Stimulated activated CD4-positive, alpha-beta T cell treated with anti-CD3 and anti-CD28 coated beads, Interleukin-4, amount 100 ng/mL, for 24 hours (primary cell): ENCODE measurements at places on chromosomes 7 and 10.
A peak's percentile ranks its signal among the peaks of the same experiment; 100 is the strongest.

- no peak for DNase-seq
Observed at GRCh38 chr10:108877095-108877561, 1046.2 kb downstream of the XPNPEP1 start.

DNA sequence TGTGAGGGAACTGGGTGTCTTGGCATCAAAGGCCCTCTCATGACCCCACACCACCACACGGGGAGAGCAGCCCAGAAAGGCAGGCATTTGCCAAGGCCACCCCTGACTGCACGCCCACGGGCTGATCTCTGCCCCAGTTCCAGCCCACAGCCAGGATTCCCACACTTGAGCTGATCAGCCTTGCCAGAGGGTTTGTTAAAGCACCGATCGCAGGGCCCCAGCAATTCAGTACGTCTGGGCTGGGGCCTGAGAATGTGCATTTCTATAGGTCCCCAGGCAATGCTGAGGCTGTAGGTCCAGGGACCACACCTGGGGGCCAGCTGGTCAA is 103.9 kb downstream of the TNS3 start:
- DNase-seq, result no peak

- no peak for DNase-seq
Observed at GRCh38 chr7:94276795-94277194, 117.9 kb upstream of the COL1A2 start.

GRCh38 chr7:103524042-103524907 is 78.3 kb upstream of the SLC26A5 start:
- no peak for DNase-seq

- DNase-seq, result no peak
Observed at GRCh38 chr10:96306516-96306915, 2.3 kb downstream of the DNTT start.

GRCh38 chr10:97771055-97771891 is 526 bp downstream of the SFRP5 start:
- no peak for DNase-seq

DNA sequence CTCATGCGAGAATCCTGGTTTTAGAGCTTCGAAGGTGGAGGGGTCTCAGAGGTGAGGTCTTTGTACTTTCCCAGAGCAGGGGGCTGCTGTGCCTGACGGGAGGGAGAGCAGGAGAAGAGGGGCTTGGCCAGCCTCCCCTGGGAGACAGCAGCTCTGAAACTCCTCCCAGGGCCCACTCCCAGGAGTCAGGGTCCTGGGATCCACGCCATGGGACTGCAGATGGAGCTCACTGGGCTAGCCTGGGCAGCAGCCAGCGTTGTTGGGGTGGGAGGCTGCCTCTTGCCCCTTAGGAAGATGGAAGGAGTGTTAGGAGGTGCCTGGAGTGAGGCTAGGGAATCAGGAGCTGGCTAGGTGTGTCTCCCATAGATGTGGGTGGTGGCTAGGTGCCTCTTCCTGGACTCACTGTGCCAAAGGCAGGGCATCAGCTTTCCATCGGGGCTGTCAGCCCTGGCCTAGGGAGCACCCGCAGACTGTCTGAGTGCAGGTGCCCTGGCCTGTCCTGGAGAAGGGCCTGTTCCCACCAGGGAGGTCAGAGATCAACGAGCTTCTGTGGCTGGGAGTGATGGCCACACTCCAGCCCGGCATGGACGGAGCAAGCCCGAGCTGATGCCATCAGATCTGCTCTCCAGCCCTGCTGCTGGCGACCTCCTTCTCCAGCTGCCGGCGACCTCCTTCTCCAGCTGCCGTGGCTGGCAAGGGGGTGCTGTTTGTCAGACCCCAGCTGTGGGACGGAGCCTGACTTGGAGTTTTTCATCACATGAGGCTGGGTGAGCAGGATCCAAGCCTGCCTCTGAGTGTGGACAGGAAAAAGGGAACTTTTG is 111.3 kb downstream of the PTPN20 start:
- DNase-seq, result no peak

DNA sequence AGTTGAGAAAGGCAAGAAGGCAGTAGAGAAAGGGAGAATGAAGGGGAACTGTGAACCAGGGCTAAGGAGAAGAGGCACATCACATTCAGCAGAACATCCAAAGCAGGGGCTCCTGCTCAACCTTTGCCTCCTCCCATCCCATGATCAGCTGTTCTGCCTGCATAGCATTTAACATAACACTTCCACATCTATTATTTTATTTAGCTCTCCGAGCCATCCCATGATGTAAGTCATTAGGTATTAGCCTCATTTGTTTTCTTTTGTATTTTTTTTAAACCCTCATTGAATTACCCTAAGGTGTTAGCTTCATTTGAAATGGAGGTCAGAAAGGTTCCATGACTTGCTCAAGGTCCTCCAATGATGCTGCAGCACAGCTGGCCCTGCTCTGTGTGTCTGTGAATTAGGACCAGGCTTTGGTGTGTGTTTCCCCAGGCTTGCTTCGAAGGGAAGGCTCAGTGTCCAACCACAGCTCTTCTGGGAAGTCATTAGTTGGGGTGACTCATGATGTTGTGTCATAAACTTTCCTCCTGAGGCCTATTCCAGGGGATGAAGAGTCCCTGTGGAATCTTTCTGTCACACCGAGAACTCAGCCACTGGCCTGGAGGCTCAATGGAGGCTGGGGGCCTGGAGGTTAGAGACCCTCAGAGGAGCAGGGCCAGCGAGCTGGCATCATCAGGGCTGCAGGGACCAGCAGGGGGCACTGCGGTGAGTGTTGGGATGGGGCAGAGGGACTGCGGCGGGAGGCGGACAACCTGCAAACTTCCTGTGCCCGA is 16.5 kb downstream of the NPFFR1 start:
- DNase-seq, result no peak

DNA sequence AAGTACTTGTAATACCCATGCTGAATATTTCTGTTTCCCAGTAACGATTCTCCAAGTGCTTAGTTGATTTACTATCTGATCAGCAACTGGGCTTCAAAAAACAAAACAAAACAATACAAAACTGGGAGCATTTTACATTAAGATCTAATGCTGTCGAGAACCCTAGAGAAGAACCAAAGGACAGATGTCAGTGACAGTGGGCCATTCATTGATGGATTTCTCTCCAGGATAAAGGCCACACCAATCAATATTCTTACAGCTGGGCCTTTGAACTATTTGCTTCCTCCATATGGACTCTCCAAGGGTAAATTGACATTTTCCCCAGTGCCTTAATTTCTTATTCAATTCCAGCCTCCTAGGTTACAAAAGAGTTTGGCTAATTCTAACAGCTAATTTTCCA is 217.5 kb downstream of the ADAM12 start:
- no peak for DNase-seq

DNA sequence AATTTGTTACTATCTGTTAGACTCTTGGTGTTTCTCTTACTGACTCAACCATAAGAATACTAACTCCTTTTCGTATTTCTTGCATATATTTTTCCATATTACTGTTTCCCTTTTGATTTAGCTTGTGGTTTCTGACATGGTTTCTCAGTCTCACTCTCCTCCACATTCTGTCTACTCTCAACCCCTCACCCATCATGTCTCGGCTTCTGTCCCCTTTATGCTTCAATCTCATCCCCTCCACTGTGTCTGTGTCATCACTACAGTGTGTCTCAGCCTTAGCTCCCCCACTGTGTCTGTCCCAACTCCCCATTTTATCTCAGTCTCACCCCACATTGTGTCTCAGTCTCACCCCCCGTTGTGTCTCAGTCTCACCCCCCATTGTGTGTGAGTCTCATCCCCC is 126.9 kb downstream of the VIPR2 start:
- DNase-seq, result peak; percentile 23
